Stimulated activated CD4-positive, alpha-beta T cell treated with anti-CD3 and anti-CD28 coated beads, Interleukin-15, amount 100 ng/mL, for 1 hour (primary cell): ENCODE measurements at places on chromosomes 11 and 22.

DNA sequence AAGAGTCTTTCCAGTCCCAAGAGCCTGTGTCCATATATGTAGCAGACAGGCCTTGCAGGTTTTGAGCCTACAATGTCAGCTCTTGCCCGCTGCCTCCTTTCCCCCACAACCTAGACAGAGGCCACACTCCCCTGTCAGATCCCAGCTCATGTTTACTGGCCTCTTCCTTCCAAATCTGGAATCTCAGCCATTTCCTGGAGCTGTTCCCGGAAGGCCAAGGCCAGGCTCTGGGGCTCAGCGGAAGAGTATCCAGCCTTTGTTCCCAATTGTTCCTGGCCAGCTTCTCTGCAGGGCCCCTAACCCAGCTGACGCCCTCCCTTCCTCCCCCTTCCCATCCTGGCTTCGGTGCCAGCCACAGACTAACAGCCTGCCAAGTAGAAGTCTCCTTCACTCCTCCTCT, 1.0 kb upstream of the ROBO4 start:
- DNase-seq: no peak

DNA sequence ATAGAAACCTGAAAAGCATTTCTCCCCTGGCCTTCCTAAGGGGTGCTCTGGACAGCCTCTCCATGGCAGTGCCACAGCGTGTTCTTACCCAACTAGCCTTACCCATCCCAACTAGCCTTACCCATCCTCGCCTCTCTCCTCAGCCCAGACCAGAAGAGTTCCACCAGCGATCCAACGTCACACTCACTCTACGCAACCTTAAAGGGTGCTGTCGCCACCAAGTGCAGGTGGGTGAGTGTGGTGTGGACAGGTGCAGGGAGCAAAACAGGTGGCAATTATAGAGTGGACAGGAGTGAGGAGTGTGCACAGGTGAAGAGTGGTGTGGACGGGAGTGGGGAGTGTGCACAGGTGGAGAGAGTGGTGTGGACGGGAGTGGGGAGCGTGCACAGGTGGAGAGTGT, 17.8 kb downstream of the TMEM121B start:
- DNase-seq: no peak

DNA sequence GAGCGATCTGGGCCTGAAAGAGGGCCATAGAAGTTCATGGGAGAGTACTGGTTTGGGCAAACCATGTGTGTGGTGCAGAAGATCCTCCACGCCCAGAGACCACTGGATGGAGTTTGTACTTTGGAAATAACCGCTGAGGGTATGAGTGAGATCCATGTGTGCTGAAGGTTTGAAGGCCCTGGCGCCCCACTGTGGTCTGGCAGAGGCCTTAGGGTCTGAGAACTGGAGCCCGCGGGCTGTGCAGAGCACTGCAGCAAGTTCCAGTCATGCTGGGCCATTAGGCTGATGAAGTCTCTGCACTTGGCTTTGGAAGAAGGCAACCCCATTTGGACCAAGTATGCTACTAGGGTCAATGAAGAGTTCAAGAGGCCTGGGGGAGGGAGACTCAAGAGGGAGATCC, 186.4 kb downstream of the BUD13 start:
- no peak for DNase-seq

DNA sequence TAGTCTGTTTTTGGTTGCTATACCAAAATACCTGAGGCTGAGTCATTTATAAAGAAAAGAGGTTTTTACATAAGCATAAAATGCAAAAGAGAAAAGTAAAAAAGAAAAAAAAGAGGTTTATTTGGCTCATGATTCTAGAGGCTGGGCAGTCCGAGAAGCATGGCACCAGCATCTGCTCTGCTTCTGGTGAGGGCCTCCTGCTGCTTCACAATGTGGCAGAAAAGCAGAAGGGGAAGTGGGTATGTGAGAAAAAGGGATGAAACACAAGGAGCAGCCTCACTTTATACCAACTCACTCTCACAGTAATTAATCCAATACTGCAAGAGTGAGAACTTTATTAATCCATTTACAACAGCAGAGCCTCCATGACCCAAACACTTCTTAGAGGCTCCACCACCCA, 47.1 kb downstream of the MTNR1B start:
- DNase-seq: no peak

DNA sequence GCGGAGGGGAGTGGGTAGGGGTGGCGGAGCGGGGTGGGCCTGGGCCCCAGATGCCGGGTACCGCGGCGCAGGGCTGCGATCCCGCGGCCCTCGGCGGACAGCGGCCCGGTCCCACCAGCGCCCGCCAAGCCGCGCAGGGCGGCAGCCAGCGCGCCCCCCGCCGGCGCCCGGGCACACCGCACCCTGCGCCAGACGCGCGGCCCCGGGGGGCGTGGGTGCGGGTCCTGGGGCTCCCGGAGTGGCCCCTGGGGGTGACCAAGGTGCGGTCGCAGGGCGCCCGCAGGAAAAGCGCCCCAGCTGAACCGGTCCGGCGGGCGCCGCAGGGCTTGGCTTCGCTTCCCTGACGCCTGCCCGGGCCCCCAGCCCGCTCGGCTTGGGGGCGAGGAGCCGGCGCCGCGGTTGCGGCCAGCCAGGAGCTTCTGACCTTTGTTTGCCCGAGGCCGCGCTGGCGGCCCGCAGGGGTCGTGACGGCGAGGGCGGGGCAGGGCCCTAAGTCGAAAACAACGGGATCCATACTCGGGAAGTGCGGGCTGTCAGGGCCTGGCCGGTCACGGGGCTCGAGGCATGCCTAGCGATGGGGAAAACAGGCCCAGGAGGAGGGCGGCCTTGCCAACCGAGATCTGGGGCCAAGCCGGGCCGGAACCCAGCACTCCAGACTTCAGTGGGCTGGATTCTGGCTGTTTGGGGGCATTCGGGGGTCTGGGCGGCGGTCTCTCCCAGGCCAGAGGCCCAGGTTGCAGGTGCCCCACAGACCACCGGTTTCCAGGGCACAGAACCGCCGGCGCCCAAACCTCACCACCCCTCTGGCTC, 581 bp upstream of the AP5B1 start:
- no peak for DNase-seq

- DNase-seq: no peak
These were observed 786 bp upstream of the MCAM start for GRCh38 chr11:119317592-119318239.

- DNase-seq: no peak
These were observed 57.9 kb downstream of the RAB38 start for GRCh38 chr11:88117281-88117858.

- DNase-seq: no peak
These were observed 190.5 kb upstream of the MTMR2 start for GRCh38 chr11:96114178-96115064.

GRCh38 chr11:30174265-30175020, 56.4 kb upstream of the FSHB start:
- no peak for DNase-seq
